A549 treated with DMSO at 1 μM for 4 hours (cell line): ENCODE measurements at places on chromosomes 1 and 21. TPM values are rescaled to one million over a fixed set of nuclear protein-coding genes. Genes with fewer than 3 reads are reported as not detected.

EFNA4 gene
- 7.3 to 9.0 TPM (median 8.4 TPM) in 5 replicates for total RNA-seq

EVA1C gene
- 36.8 to 45.4 TPM (median 40.4 TPM) in 5 replicates for total RNA-seq

LAMC2 gene
- 27.6 to 40.3 TPM (median 29.1 TPM) in 5 replicates for total RNA-seq

CCDC185 gene
- total RNA-seq = 0.05 to 0.08 TPM (median 0.06 TPM) in 4 of 5 replicates, not detected in the other

CNN3 gene
- total RNA-seq = 51.5 to 59.7 TPM (median 58.9 TPM) in 5 replicates
